ENCODE measurements at places on chromosomes 16 and 17. TPM values are rescaled to one million over a fixed set of nuclear protein-coding genes. Genes with fewer than 3 reads are reported as not detected.
A peak's percentile ranks its signal among the peaks of the same experiment; 100 is the strongest.

Gene OTOP3
- total RNA-seq, result not detected

DNA sequence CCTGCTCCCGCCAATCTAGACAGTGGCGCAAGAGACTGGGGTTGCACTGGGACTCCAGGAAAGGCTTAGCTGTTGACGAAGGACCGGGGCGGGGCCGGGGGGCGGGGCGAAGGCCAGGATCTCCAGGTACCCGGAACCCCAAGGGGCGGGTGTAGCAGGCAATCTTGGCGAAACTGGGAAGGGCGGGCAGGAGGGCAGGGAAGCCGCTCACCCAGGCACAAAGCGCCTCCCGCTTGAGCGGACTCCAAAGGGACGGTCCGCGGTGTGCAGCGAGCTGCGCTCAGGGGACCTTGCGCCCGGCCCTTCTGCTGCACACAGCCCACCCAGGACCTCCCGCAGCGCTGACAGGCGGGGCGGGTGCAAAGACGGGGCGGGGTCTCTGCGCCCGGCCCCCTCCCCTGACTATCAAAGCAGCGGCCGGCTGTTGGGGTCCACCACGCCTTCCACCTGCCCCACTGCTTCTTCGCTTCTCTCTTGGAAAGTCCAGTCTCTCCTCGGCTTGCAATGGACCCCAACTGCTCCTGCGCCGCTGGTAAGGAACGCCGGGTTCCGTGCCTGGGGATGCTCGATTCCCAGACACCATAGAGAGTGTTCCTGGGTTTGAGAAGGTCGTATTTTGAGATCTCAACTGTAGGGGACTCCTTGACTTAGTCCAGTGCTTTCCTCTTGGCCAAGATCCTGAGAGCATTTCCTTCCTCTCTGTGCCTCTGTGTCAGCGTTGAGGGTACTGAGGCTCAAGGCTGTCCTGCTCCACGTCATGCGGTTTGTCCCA is at the start of gene MT1F:
Gene MT1F (plus strand): TSS at position 405 of the 772 bp plus-strand sequence. CDS start 100 bp downstream, at position 505.
- H3K36me3 ChIP-seq, result no peaks in the 10 kb centered on the region
- H3K27ac ChIP-seq, result peak within 1 kb of the TSS; percentile 39
- peaks cover 17% of the 10 kb centered on the region for H3K4me1 ChIP-seq

Gene SRCIN1
- total RNA-seq, result 0.28 TPM

Gene ADAMTS18
- total RNA-seq, result not detected

DNA sequence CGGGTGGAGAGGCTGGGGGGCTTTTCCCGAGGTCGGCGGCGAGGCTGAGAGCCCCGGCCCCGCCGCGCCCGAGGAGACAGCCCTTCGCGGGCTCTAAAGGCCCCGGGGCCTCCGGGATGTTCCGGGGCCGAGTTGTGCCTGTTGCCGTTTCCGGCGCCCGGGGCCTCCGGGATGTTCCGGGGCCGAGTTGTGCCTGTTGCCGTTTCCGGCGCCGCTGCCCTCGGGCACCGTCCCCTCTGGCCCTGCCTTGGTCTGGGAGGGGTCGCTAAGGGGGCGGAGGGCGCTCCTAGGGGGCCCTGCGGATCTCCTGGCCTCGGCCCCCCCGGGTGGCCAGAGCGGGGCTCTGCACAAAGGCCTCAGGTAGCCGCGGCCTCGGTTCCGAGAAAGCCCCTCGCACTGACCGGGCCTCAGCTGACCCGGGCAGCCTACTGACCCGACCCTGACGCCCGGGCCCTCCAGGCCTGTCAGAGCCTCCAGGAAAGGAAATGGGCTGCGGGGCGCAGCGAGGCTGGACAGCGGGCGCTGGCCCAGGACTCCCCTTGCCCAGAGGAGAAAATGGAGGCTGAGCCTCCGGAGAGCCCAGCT is 24.2 kb downstream of the ACTG1 start:
- H3K4me1 ChIP-seq, result peaks cover 23% of the 10 kb centered on the region
- DNase-seq, result no peak
- H3K27me3 ChIP-seq, result peaks cover 5% of the 10 kb centered on the region
- H3K27ac ChIP-seq, result peak overlapping the region; percentile 38
- no peaks in the 10 kb centered on the region for H3K36me3 ChIP-seq

DNA sequence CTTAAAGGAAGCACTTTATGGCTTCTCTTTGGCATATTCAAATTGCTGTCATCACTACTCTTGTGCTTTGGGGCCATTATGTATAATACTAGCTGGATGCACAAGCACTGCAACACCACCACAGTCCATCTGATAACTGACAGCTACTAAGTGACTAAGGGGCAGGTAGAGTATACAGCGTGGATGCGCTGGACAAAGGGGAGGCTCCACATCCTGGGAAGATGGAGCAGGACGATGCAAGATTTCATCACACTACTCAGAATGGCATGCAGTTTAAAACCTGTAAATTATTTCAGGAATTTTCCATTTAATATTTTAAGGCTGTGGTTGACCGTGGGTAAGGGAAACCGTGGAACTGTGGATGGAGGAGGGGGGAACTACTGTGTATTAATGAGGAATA is 25.0 kb downstream of the MPRIP start:
- no peak for DNase-seq
- H3K27me3 ChIP-seq, result no peaks in the 10 kb centered on the region
- peaks cover 56% of the 10 kb centered on the region for H3K4me1 ChIP-seq

Gene HID1
- 17.5 TPM for total RNA-seq

DNA sequence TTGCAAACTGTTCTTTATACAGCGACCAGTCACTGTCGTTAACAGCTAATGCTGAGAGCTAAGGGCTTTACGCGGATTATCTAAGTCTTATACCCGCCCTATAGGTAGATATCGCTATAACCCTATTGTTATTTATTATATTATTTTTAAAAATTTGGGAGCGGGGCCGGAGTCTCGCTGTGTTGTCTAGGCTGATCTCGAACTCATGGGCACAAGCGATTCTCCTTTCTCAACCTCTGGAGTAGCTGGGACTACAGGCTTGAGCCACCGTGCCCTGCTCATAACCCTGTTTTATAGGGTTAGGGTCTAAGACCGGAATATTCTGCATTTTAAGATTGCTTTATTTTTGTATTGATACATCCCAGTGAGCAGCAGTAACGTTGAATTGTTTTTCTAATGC is 24.7 kb downstream of the DEF8 start:
- H3K27me3 ChIP-seq, result no peaks in the 10 kb centered on the region
- H3K4me3 ChIP-seq, result peak overlapping the region; percentile 92
- no peak for DNase-seq
- peak overlapping the region; percentile 78 for H3K27ac ChIP-seq
- H3K4me1 ChIP-seq, result peaks cover 40% of the 10 kb centered on the region

DNA sequence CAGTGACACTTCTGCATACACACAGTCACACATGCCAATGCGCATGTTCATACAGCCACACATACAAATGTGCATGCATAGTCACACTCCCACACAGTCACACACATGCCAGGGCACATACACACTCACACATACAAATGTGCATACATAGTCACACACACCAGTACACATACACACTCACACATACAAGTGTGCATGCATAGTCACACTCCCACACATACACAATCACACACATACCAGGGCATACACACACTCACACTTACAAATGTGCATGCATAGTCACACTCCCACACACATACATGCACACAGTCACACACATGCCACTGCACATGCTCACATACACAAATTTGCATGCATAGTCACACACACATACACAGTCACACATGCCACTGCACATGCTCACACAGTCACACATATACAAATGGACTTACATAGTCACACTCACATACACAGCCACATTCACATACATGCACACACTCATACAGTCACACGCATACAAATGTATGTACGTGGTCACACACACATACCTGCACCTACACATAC is 84.2 kb downstream of the SOCS1 start:
- H3K4me3 ChIP-seq, result no peak overlapping the region
- no peaks in the 10 kb centered on the region for H3K27me3 ChIP-seq
- DNase-seq, result no peak
- H3K36me3 ChIP-seq, result peaks cover 11% of the 10 kb centered on the region
- H3K27ac ChIP-seq, result no peak overlapping the region

Gene KRTAP2-4
- not detected for total RNA-seq

Gene MYH3
- 11.5 TPM for total RNA-seq

DNA sequence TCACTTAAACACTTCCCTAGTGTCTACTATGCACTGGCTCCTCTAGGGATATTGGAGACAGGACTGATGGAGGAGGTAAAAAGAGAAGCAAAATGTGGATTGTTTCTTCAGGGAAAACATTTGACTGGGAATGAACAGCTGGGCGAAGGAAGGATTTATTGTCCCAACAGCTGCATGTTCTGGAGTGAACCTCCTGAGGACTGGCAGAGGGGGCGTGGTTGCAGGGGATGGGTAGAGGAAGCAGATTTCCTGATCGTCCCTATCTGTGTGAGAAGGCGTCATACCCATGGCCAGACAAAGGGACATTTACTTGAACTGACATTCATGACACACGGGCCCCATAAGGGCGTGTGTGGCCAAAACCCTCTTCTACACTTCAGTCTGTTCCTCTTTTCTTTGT is 321.5 kb downstream of the MAP2K4 start:
- no peak for DNase-seq
- H3K4me1 ChIP-seq, result no peaks in the 10 kb centered on the region
- H3K36me3 ChIP-seq, result no peaks in the 10 kb centered on the region
- no peaks in the 10 kb centered on the region for H3K27me3 ChIP-seq
- no peak overlapping the region for H3K27ac ChIP-seq

Gene CCL4
- 1.1 TPM for total RNA-seq

DNA sequence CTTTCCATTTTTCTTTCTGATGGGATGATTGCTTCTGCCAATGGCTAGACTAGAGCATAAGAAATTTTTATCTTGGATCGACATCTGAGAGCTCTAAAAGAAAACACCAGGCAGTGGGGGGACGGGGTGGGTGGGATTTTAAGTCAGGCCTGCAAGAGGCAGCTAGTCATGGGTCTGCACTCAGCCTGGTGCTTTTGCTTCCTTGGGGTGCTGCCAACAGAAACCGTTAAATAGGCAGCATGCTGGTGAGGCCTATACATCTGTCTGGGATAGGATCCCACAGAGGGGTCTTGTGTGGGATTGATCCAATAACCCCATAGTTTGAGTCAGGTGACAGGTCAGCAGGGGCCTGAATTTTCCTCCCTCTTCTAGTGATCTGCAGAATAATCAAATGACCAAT is 26.9 kb downstream of the ZNRF1 start:
- no peaks in the 10 kb centered on the region for H3K36me3 ChIP-seq
- H3K27me3 ChIP-seq, result no peaks in the 10 kb centered on the region
- H3K4me1 ChIP-seq, result peaks cover 7% of the 10 kb centered on the region
- H3K4me3 ChIP-seq, result no peak overlapping the region

Gene TMC7
- total RNA-seq, result not detected

DNA sequence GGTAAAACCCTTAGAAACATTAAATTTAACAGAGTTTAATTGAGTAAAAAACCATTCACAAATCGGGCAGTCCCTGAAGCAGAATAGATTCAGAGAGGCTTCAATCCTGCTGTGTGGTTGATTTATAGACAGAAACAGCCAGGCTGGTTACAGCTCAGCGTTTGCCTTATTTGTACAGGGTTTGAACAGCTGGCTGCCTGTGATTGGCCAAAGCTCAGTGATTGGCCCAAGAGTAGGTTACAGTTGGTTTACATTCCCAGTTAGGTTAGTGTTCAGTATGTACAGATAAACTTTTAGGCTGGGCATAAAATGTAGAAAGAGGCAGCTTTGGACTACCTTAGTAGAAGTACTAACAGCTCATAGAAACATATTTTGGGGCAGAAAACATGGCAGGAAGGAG is 210.4 kb upstream of the ELAC2 start:
- no peak for DNase-seq
- H3K4me1 ChIP-seq, result no peaks in the 10 kb centered on the region
- H3K4me3 ChIP-seq, result no peak overlapping the region
- H3K36me3 ChIP-seq, result no peaks in the 10 kb centered on the region
- H3K27ac ChIP-seq, result no peak overlapping the region

Gene SNX20
- 90.1 TPM for total RNA-seq

Gene KRTAP2-3
- total RNA-seq, result not detected

Gene ORC6
- 3.3 TPM for total RNA-seq

DNA sequence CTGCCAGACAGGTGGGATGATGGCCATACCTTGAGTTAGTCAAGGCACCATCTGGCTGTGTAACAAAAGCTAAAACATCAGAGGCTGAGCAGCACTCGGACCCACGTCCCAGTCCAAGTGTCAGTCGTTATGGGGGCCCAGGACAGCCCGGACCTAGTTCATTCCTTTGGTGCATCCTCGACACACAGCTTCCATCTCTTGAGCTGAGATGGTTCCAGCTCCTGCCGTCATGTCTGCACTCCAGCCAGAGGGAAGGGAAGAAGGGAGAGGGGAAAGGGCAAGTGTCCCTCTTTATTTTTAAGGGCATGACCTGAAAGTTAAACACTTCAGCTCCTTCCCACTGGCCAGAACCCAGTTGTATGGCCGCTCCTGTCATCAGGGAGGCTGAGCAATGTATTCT is 218.0 kb downstream of the SEC14L1 start:
- H3K36me3 ChIP-seq, result no peaks in the 10 kb centered on the region
- H3K4me1 ChIP-seq, result peaks cover 9% of the 10 kb centered on the region
- H3K27me3 ChIP-seq, result no peaks in the 10 kb centered on the region
- H3K27ac ChIP-seq, result no peak overlapping the region
- no peak for DNase-seq
- no peak overlapping the region for H3K4me3 ChIP-seq

Gene CD7
- 41.0 TPM for total RNA-seq

Gene HYDIN
- not detected for total RNA-seq

- H3K4me1 ChIP-seq, result no peaks in the 10 kb centered on the region
- H3K27me3 ChIP-seq, result no peaks in the 10 kb centered on the region
- no peak overlapping the region for H3K4me3 ChIP-seq
- no peak for DNase-seq
Measured at GRCh38 chr17:74413491-74413890, 18.4 kb upstream of the GPRC5C start.

DNA sequence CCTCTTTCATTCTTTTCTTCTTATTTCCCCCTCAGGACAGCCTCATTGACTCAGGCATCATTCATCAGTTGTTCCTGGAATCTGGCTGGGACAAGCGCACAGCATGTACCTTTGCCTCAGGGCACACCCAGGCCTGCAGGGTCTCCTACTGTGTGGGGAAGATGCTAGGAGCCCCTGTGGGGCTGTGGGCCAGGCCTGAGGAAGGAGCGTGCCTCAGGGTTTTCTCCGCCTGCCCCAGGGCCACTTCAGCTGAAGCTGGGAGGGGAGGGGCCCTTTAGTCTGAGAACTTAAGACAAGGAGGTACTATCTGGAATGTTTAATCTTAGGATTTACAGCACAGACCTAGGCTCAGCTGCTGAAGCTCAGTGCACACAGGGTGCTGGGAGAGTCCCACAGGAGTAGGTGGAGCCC is 7.9 kb downstream of the ELMO3 start:
- no peaks in the 10 kb centered on the region for H3K27me3 ChIP-seq
- no peak for DNase-seq
- H3K36me3 ChIP-seq, result peaks cover 4% of the 10 kb centered on the region
- no peak overlapping the region for H3K27ac ChIP-seq
- no peak overlapping the region for H3K4me3 ChIP-seq

- DNase-seq, result no peak
- H3K4me1 ChIP-seq, result no peaks in the 10 kb centered on the region
- no peak overlapping the region for H3K4me3 ChIP-seq
- H3K27me3 ChIP-seq, result no peaks in the 10 kb centered on the region
- no peak overlapping the region for H3K27ac ChIP-seq
- no peaks in the 10 kb centered on the region for H3K36me3 ChIP-seq
Measured at GRCh38 chr16:77599793-77600415, 122.4 kb upstream of the NUDT7 start.

- no peak for DNase-seq
- no peaks in the 10 kb centered on the region for H3K36me3 ChIP-seq
- H3K27ac ChIP-seq, result no peak overlapping the region
- no peaks in the 10 kb centered on the region for H3K27me3 ChIP-seq
- no peak overlapping the region for H3K4me3 ChIP-seq
Measured at GRCh38 chr17:70499067-70499786, 329.9 kb downstream of the KCNJ2 start.

Data from CD4-positive, alpha-beta memory T cell (primary cell).